ENCODE measurements at places on chromosomes 6 and 20. TPM values are rescaled to one million over a fixed set of nuclear protein-coding genes. Genes with fewer than 3 reads are reported as not detected.

- no peak for DNase-seq
Observed at GRCh38 chr6:88513920-88514319, 347.8 kb upstream of the CNR1 start.

GRCh38 chr6:43171707-43172103 lies 636 bp downstream of the SRF start:
- no peak for DNase-seq

- no peak for DNase-seq
Observed at GRCh38 chr6:136582711-136583471, 32.7 kb upstream of the MAP7 start.

DNA sequence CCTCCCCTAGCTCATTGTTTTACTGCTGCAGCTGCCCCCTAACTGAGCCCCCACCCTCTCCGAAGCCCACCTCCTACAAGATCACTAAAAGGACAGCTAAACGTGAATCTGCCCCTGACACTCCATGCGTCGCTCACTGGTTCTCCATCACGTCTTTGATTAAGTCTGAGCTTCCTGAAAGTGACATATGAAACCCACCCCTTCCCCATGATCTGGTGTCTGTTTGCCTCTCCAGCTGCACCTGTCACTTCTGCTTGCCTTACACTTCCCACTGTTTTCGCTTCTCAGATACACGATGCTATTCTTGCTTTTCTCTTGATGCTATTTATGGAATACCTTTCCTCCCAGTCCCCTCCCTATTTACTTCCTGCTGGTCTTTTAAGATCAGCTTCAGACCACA lies 8.0 kb upstream of the PERP start:
- no peak for DNase-seq

GRCh38 chr6:73652637-73653570 lies 888 bp downstream of the SLC17A5 start:
- peak; percentile 38 for DNase-seq

OVOL2 gene
- 0.54 TPM for polyA plus RNA-seq

PBX2 gene
- polyA plus RNA-seq: 150 TPM

CDSN gene
- polyA plus RNA-seq: not detected

Measured in left renal cortex interstitium (tissue), 4 donors.